ENCODE measurements at places on chromosomes 13 and 19.

DNA sequence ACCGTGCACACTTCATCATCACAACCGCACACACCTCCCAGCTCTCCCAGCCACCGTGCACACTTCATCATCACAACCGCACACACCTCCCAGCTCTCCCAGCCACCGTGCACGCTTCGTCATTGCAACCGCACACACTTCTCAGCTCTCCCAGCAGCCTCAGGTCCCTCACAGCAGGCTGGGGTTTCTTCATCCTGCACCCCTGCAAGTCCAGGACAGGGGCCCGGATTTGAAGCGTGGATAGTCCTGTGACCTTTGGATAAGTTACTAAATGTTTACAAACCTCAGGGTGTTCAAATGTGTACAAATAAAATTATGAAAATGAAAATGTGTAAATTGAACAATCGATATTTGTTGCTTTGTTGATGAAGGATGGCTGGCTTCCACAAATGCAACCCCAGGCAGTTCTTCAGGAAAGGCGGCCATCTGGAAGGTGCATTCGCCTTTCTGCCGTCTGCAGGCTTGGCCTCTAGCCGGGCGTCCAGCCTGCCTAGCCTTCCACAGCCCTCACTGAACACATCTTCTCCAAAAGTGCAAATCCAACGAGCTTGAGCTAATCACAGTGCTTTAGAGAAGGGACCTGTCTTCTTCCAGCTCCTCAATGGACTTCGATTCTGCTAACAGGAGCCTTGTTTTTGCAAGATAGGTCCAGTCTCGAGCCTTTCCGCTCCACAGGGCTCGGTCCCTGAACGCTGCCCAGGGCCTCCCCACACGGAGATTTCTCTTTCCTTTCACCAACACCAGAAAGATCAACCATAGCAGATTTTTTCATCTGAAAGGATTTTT lies 74.2 kb downstream of the SPACA7 start:
- DNase-seq, result no peak

DNA sequence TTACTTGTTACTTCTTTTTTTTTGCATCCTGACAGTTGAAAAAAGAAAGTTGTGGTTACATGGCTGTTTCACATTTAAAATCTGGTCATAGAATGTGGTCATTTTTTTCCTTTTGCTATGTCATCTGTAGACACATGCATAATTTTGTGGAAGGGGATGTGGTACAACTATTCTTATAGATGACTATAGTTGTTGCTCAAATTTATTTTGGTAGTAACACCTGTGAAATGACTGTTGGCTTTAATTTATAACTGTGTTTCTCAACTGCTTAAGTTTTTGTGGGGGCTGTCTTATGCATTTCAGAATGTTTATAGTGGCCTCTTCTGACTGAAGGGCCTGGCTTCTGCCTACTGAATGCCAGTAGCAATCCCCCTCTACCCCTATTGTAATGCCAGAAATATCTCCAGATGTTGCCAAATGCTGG lies 130.5 kb downstream of the PAN3 start:
- DNase-seq, result no peak

GRCh38 chr13:113139577-113139976 lies 17.0 kb downstream of the F10 start:
- DNase-seq, result no peak

- DNase-seq, result peak; percentile 89
Observed at GRCh38 chr13:73025217-73026012, 33.4 kb upstream of the KLF5 start.

GRCh38 chr19:43460362-43461016 lies 4.9 kb downstream of the LYPD3 start:
- DNase-seq, result no peak

DNA sequence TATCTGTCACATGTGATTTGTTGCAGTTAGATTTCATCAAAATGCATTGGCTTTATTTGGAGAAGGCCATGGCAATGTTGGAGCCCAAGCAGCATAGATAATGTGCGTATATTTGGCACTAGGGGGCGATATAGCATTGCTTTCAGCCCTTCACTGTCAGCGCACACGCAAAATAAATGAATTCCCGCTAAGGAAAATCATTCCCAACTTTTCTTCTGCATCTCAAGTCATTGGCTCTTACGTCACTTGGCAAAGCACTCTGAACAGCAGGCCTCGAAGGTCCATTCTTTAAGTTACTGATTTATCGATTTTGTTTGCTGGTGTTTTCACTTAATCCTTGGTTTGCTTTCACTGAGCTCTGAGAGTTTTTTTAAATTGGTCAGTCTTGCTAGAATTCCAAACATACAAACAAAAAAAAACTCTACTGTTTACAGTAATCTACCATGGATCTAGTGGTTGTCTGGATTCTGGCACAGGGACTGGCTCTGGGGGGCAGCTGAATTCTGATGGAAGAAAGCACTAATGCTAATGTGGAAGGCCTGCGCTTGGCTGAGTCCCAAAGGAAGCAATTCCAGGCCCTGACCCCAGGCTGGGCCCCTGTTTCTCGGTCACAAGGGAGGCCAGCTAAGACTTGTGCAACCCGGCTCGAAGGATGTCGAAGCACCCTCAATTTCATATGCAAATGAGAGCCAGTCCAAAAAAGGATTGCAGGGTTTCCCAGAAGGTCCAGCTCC lies 97.7 kb upstream of the IPO5 start:
- DNase-seq, result no peak

DNA sequence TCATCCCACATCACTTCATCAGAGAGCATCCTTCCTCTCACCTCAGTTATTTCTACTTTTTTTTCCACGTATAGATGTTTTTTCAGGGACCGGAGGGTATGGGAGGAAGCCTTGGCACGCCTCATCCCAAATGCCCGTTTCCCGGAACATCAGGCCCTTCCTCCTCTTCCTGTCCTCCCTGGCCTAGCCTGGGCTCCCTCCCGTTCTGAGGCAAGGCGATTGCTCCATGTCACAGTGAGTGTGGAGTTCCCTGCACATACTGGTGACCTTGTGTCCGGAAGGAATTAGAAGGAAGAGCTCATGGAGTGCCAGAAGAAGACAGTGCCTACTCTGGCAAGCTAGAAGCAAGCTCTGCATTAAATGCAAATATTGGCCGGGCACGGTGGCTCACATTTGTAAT lies 1.1 kb upstream of the ZNF627 start:
- no peak for DNase-seq

GRCh38 chr13:78228211-78228610 lies 309.6 kb upstream of the EDNRB start:
- DNase-seq, result no peak

DNA sequence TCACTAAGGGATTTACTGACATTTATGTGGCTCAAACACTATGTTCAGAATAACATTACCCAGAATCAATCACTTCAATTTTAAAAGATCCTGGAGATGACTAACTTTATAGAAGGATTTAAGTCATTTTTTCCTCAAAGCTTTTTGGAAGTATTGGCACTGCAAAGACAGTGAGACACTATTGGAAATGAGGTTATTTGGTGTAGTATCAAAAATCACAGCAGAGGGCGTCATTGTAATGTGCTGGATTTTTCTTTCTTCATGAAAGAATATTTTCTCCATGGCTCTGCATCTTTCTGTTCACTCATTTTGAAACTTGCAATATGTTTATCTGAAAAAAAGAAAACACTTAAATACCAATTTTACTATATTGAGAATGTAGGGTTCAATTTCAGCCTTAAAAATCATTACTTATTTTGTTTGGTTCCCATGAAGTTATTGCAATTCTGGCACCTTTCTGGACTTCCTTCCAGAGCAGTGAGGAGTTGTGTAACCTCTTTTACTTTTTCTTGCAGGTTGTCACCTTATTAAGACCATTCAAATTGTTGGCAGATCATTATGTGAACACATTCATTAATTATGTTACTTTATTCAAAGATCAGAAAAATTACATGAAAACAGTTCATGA lies 3.7 kb upstream of the CSNK1A1L start:
- DNase-seq, result no peak

DNA sequence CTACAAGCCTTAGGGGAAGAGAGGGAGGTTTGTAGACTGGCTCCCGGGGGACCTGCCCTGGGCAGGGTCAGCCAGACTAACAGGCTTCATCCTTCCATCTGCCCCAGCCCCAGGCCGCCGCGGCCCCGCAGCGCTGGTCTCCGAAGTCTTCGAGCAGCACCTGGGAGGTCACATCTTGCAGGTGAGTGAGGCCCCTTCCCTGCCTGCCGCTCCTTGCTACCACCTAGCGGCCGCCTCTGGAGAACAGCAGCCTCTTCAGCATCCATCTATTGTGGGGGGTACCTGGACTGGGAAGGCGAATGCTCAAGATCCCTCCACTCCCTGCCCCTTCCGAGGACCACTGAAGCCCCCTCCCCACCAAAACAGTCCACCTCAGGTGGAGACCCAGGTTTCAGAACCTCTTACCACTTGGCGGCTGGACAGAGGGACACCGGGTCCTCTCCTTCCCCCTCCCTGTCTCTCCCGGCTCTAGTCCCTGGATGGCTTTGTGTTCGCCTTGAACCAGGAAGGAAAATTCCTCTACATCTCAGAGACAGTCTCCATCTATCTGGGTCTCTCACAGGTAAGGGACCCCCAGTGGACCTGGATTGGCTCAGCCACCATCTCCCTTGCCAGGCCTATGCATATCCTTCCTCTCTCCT lies 12.7 kb downstream of the NPAS1 start:
- no peak for DNase-seq

GRCh38 chr13:39452417-39452816 lies 150.6 kb downstream of the LHFPL6 start:
- DNase-seq, result no peak

DNA sequence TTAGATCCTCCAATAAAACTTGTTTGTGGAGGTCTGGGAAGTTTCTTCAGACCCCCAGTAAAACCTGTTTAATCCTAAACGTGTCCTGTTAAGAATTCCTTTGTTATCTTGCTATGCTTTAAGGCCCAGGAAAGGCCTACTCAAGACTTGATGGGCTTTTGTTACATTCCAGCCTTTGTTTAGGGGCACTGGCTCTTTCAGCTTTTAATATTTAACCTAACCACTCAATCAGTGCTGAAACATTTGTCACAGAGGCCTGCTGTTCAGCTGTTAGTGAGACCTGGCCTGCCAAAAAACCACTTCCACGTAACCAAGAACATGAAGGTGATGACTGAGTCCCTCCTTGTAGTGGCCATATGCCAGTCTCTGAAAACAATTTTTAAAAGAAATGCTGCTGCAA lies 41.7 kb downstream of the PCDH17 start:
- no peak for DNase-seq

GRCh38 chr19:17303167-17303939 lies at the start of gene ABHD8:
Gene ABHD8 (minus strand): TSS chr19:17303425. CDS start chr19:17301616, 1,809 bp downstream.
- DNase-seq, result peak; percentile 68

DNA sequence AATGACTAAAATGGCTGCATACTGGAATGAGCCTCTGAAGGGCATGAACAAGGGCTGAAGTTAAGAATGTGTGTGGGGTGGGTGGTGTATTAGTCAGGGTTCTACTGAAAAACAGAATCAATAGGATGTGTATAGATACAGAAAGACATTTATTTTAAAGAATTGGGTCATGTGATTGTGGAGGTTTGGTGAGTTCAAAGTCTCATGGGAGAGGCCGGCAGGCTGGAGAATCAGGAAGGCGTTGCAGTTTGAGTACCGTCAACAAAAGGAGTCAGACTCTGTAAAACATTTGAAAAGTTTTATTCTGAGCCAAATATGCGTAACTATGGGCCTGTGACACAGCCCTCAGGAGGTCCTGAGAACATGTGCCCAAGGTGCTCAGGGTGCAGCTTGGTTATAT lies 24.5 kb upstream of the CYSLTR2 start:
- DNase-seq, result no peak

DNA sequence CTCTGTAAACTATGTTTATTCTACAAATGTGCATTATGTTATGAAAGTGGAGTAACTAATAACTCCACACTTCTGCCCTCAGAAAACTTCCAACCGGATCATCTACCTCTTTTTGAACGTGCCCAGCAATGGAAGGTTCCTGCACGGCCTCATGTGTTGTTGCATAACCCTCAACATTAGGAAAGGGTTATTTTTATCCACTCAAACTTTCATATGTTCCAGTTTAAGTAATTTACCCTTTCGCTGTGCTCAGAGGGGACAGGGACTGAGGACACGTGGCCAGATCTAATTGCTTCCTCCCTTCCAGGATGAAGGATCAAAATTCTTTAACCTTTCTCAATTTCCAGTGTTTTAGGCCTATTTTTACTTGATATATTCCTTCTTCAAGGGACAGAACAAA lies 29.6 kb downstream of the IRS2 start:
- no peak for DNase-seq

DNA sequence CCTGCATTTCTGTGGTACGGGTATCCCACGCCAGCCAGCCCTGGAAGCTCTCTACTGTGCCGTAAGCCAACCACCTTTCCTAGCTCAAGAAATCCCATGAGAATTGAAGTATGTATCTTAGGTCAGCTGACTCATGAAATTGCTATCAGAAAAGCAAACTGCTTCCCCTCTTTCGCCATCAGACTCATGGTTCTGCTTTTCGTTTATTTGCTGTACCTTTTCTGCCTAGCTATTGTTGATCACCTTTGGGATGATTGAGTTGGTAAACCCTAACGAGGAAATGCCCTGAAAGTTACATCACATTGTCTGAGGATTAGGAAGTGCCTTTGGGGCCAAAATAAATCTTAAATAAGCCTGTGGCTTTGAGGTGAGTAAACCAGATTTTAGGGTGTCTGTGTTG lies at the start of gene ADGRE3:
TSS of gene ADGRE3 (minus strand) at position 81 of the 400 bp plus-strand sequence. CDS start at position 7, 74 bp downstream.
- no peak for DNase-seq

GRCh38 chr13:47100214-47100853 lies 203.5 kb upstream of the HTR2A start:
- DNase-seq, result no peak

- no peak for DNase-seq
Observed at GRCh38 chr13:94784066-94784465, 71.7 kb upstream of the SOX21 start.

GRCh38 chr13:58298556-58299135 lies 667.1 kb downstream of the PCDH17 start:
- no peak for DNase-seq

All from epithelial cell of prostate (primary cell).